Cardiac muscle cell (in vitro differentiated cells and primary cell): ENCODE measurements at places on chromosomes 13 and 19. TPM values are rescaled to one million over a fixed set of nuclear protein-coding genes. Genes with fewer than 3 reads are reported as not detected.
A peak's percentile ranks its signal among the peaks of the same experiment; 100 is the strongest.

The IFNL1 gene
- total RNA-seq = not detected in 2 replicates

The PEG3 gene
- total RNA-seq = not detected in 2 replicates

The SLC7A9 gene
- 0.71 and 0.92 TPM in 2 replicates for total RNA-seq

The LAIR2 gene
- total RNA-seq = not detected in 2 replicates

The ZNF835 gene
- total RNA-seq = 0.11 and 0.98 TPM in 2 replicates

- no peak for DNase-seq
Measured at GRCh38 chr13:37065890-37066526, 6.5 kb upstream of the SUPT20H start.

DNA sequence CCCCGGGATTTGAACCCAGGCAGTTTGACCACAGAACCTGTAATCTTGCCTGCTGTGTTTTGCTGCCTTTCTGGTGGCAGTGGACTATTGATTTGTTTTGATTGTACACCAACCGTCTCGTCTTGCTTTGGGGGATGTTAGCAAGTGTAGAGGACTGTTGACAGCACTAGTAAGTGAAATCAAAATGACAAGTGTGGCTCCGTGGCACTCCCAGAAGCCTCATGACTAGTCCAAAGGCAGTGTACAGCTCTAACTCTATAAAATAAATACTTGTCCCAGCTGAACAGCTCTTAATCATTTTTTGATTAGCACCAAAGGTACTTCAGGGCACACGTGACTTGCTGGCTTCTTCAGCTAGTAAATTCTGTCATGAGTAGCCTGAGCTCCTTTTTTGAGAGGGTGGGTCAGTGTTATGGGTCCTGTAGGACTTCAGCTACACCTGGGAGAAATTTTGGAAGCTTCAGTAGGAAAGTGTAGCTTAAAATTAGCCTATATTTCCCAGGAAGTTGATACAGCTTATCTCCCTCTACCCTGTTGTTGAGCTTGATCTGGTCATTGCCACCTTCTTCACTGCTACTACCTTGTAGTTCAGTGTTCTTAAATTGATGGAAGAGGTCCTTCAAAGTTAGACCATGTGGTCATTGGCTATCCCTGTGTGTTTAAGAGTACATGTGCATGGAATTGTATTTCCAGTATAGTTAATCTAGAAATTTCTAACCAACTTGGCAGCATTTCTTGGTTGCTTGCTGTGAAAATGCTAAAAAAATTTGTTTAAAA is 15.1 kb downstream of the TM9SF2 start:
- no peak for DNase-seq

DNA sequence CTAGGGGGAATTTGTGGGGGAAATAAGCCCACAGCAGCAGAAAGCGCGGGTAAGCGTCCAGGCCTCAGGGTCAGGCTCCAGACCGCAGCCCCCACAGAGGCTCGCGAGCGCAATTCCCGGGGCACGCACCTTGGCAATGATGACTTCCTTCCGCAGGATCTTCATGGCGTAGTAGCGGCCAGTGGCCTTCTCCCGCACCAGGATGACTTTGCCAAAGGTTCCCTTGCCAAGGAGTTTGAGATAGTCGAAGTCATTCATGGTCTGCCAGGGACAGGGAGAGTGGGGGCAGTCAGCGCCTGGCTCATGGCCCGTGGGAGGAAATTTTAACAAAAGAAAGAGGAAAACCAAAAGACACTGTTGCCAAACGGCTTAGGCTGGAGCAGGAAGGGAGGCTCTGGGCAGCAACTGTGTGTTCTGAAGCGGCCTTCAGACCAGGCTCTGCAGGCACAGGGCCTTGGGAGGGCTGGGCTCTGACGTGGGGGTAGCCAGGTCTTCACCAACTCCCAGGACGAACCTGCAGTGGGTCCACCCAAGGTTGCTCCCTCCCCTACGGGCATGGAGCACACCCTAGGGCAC is 15.4 kb upstream of the CCNP start:
- peak; percentile 94 for DNase-seq

- no peak for DNase-seq
Measured at GRCh38 chr13:22883262-22883840, 297.4 kb upstream of the SGCG start.

DNA sequence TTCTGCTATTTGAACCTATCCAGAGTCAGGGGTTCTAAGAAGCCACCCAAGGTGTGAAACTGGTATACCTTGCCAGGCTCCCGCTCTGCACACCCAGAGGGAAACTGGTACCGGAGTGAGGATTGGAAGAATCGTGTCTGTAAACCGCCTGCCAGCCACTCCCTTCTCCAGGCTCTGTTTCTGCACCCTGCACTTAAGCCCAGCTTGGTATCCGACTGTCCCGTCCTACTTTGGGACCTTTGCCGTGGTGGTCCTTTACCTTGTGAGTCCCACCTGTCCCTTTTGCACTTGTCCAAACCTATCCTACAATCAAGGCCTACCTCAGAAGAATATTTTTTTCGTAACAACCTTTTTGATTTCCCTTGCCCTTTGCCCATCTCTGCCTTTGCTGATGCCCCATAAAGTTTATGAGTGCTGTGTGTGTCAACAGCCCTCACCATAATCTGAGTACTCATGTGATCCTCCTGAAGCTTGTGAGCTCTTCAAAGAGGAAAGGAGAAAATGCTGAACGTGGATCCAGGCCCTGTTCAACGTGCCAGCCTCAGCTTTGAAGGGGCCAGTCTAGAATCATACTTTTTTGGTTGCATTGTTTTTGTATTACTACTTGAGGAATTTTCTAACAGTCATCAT is 44.7 kb downstream of the GARRE1 start:
- DNase-seq = no peak

GRCh38 chr19:20660473-20661140 is 764 bp downstream of the ZNF626 start:
- DNase-seq = peak; percentile 3

- DNase-seq = peak; percentile 32
Measured at GRCh38 chr19:48741129-48741999, 954 bp upstream of the RASIP1 start.

DNA sequence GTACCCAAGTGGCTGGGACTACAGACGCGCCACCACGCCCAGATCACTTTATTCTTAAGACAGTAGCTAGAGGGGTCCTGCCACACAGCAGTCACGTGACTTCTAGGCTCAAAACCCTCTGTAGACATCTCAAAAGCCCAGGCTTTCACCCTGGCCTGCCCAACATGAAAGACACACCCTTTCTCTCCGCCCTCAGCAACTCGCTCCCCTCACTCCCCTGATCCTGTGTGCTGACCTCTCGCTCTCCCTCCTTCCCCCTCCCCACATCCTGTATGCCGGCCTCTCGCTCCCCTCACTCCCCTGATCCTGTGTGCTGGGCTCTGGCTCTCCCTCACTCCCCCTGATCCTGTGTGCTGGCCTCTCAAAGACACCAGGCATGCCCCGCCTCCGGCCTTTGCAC is 77.4 kb downstream of the SLC15A1 start:
- DNase-seq = no peak

DNA sequence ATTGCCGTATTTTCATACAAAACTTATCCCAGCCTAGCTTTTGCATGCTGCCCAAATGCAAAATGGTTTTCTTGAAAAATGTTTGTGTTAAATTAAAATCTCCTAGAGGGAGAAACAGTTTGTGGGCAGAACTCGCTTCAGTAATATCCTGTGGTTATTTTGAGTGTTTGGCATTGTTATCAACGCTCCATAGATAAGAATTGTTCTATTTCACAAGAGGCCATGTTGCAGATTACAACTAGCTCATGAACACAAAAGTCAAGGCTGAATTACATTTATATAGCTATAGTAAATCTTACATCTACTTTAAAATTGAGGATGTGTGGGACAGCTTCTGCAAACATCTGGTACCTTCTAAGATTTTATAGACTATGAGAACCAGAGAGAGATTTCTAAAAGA is 447.9 kb downstream of the DCT start:
- DNase-seq = peak; percentile 69

GRCh38 chr13:113152984-113153809 is 5.3 kb upstream of the PROZ start:
- peak; percentile 71 for DNase-seq

DNA sequence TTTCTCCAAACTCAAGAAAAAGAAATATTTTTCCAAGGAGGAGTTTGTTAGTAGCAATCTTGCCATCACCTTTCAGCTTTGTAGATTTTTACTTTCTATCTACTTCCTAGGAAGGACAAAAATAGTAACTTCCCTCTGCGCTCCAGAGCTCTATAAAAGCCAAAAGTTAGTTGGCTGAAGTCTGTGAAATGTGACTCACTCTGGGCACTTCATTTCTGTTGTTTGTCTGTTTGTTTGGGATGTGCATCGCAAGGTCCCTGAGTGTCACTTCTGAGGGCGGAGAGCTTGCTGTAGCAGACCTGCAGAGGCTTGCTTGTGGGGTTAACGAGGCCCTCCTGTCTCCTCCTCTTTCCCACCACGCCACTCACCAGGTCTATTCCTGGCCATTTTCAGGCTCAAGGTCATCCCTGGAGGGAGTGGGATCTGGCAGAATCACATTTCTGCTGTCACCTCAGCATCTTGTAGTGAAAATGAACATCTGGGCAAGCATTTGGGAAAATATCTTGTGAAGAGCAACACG is 307.6 kb downstream of the GPC6 start:
- no peak for DNase-seq
